Vein endothelial cell (primary cell): ENCODE measurements at places on chromosomes 1 and 21. TPM values are rescaled to one million over a fixed set of nuclear protein-coding genes. Genes with fewer than 3 reads are reported as not detected.

DNAJC6 gene
- 7.8 and 8.8 TPM in 2 replicates for total RNA-seq

SAMD11 gene
- total RNA-seq = not detected in 2 replicates

AKNAD1 gene
- not detected in 2 replicates for total RNA-seq

BACE2 gene
- 438 and 446 TPM in 2 replicates for total RNA-seq

HCN3 gene
- total RNA-seq = 0.65 and 1.3 TPM in 2 replicates

AADACL3 gene
- total RNA-seq = not detected in 2 replicates

WNT4 gene
- total RNA-seq = 0.33 and 1.4 TPM in 2 replicates

CYP4A11 gene
- total RNA-seq = not detected in 2 replicates

RXFP4 gene
- total RNA-seq = not detected in 2 replicates

PRRX1 gene
- total RNA-seq = 0.98 and 6.6 TPM in 2 replicates

ACOT7 gene
- 21.2 and 27.7 TPM in 2 replicates for total RNA-seq

PCAT6 gene
- total RNA-seq = 0.48 TPM in 1 of 2 replicates, not detected in the other
